Nephron progenitor cell (in vitro differentiated cells): ENCODE measurements at places on chromosomes 1 and 21.

DNA sequence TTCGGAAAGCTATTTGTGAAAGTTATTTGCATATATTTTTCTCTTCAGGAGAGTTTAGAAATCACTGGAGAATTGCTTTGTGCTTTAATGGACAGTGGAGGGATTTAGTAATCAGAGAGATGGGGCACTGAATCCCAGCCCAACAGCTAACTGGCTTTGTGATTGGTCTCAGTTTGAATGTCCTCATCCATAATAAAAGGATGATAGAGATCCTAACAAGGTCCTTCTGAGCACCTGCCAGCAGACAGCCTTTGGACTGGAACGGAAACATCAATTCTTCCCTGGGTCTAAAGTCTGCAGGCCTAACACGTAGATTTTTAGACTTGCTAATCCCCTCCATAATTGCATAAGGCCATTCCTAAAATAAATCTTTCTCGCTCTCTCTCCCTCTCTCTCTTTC lies 112.0 kb upstream of the ADAMTS5 start:
- DNase-seq, result no peak

- DNase-seq, result no peak
Measured at GRCh38 chr1:243731301-243731891, 118.6 kb downstream of the AKT3 start.

- peak; percentile 96 for DNase-seq
Measured at GRCh38 chr1:109640285-109640865, 15.5 kb upstream of the GSTM4 start.

- no peak for DNase-seq
Measured at GRCh38 chr1:188295157-188295556, 1466.4 kb downstream of the PLA2G4A start.

DNA sequence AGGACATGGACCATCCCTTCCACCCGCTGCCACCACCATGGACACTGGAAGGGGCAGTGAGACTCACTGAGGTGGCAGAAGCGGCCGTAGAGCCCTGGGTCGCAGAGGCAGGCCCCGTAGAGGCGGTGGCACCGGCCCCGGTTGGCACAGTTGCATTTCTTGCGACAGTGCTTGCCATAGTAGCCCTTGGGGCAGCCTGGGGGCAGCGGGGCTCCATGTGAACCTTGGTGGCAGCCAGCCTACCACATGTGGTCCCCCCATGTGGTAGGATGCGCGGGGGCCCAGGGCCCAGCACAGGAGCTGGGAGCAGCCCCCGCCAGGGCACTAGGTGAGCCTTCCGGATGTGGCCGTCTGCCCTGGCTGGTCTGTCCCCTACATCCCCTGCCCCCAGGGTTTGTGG lies 51.6 kb downstream of the ARHGEF16 start:
- no peak for DNase-seq

DNA sequence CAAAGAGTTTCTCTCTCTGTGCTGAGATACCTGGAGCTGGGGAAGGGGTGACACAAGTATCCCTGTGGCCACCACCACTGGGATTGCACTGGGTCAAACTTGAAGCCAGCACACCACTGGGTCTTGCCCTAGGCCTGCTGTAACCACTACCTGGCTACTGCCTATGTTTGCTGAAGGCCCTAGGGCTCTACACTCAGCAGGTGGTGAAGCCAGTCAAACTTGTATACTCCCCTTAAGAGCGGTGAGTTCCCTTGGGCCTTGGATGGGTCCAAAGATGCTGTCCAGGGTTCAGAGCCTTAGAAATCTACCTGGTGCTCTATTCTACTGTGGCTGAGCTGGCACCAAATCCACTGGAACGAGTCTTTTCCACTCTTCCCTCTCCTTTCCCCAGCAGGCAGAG lies 47.0 kb upstream of the WDR26 start:
- DNase-seq, result no peak

GRCh38 chr1:28578696-28579218 lies 13.3 kb upstream of the RAB42 start:
- DNase-seq, result no peak

DNA sequence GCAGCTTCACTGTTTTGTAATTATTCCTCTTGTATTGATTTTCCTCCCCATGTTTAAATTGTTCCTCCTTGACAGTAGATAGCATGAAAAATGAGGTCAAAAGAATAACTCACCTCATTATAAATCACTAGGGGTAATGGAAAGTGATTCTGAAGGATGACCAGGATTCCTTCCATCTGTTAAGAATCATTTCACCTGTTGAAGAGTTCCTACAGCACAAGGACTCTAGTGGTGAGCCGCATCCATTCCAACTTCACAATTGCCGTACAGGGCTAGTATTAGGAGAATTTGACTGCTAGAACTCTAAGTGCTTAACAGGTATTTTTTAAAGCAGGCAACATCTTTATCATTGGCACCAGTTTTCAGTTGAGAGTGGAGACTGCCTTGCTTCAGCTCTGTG lies 13.7 kb downstream of the PPP1R12B start:
- DNase-seq, result no peak

GRCh38 chr1:229263254-229263653 lies 7.7 kb upstream of the RAB4A start:
- no peak for DNase-seq

- DNase-seq, result no peak
Measured at GRCh38 chr21:41583274-41583790, 75.4 kb upstream of the TMPRSS2 start.

- no peak for DNase-seq
Measured at GRCh38 chr1:168783458-168784210, 54.6 kb upstream of the DPT start.

DNA sequence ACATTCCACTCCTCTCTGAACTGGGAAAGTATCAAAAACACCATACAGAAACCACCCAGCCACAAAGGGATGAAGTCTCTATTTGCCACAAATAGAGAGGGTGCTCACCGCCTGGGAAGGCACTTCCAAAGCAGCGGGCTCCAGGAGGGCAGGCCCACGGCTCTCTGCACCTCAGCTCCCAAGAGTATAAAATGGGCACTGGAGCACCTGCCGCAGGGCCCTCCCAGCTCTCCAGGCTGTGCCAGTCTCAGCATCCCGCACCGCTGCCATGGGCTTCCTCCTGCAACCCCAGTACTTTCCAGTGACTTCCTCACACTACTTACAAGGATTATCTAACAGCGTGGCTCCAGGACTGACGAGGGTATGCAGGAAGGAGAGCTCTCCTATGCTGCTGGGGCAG lies 14.4 kb downstream of the C2CD2 start:
- DNase-seq, result no peak

DNA sequence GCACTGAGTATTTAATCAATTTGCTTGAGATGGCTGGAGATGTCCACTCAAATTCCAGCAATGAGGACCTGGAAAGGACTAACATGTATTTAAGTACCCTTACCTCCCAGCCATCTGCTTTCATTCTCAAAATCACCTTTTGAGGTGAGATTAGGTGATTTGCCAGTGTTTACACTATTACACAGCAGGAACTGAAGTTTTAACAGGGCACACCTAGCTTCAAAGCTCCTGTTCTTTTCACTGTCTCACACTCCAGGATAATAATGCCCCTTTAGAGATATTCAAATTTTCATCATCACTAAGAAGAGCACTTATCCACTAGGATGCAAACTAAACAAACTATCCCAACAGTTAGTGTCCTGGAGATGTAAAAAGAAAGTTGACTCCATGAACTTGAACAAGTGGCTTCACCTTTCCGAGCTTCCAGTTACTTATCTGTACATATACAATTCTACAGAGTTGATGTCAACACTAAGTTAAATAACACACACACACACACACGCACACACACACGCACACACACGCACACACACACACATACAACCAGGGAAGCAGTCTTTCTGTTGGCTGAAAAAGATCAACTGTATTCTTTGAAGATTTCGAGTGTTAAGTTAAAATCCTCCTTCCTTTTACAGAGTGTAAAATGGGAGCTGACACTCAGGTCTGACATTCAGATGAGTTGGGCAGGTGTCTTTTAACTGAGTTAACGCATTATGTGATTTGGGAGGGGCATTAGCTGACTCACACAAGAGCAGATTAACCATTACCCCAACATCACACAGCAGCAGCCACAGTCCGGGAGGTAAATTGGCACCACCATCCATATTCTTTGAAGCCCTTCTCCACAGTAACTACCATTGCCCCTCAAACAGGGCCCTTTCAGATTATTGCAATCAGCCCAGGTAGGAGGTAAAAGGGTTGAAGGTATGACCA lies 15.5 kb upstream of the JAK1 start:
- DNase-seq, result no peak

GRCh38 chr1:245621589-245621988 lies 466.8 kb downstream of the KIF26B start:
- no peak for DNase-seq

DNA sequence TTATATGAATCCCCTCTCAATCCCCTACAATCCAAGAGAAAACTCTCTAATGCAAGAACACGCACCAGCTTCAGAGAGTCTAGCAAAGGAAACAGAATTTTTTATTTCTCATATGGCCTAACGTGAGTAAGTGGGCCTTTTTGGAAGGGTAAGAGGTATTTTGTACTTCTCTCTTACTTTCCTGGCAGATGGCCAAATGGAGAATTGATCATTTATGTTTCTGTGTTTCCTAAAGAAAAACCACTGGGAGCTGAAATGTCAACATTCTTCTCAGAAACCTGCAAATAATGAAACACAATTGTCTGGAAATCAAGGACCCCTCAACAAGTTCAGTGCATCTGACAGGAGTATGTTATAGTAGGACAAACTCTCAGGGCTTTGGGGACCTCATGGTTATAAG lies 176.4 kb upstream of the C8B start:
- DNase-seq, result no peak

- DNase-seq, result no peak
Measured at GRCh38 chr1:48194801-48195200, 27.7 kb upstream of the SLC5A9 start.

DNA sequence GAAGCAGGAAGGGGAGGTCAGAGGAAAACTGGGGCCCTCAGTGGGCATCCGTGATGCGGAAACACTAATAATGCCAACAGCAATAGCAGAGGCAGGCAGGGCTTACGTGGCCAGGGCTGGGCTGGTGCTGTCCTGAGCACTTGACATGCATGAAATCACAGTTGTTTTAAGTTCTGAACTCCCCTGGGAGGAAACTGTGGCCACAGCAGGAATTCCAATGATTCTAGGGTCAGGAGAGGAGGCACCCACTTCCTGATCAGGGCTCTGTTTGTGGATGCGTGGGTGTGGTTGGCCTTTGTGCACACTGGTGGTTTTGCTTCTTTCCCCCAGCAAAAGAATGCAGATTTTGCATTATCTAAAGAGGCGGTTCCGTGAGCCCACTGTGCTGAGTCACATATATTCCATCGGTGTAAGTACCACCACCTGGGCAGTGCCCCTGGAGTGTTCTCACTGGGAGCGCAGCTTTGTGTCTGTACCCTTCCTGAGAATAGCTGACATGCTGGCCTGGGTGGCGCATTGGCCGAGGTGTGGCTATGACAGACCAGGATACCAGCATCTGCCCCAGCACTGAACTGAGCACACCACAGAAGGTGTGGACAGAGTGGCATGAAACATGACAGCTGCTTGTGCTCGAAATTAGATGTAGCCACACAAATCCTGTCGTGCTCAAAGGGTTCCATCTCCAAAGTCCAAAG lies 71.0 kb downstream of the PDE9A start:
- DNase-seq, result no peak

DNA sequence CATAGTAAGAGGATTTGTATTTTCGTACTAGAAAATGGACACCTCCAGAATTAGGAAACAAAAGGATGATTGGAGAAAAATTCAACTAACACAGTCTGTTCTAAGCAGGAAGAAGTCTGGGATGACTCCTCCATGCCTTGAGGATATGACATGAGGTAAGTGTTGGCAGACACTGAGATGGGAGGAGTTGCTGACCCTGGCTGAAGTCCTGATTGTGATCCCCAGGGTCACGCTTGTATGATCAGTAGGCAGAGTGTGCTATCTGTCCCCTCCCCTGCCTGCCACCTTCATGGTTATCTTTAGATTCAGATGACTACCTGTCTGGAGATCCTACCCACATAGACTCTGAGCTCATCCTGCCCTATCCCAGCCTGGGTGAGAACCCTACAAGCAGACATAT lies 249.1 kb downstream of the C1orf94 start:
- no peak for DNase-seq

DNA sequence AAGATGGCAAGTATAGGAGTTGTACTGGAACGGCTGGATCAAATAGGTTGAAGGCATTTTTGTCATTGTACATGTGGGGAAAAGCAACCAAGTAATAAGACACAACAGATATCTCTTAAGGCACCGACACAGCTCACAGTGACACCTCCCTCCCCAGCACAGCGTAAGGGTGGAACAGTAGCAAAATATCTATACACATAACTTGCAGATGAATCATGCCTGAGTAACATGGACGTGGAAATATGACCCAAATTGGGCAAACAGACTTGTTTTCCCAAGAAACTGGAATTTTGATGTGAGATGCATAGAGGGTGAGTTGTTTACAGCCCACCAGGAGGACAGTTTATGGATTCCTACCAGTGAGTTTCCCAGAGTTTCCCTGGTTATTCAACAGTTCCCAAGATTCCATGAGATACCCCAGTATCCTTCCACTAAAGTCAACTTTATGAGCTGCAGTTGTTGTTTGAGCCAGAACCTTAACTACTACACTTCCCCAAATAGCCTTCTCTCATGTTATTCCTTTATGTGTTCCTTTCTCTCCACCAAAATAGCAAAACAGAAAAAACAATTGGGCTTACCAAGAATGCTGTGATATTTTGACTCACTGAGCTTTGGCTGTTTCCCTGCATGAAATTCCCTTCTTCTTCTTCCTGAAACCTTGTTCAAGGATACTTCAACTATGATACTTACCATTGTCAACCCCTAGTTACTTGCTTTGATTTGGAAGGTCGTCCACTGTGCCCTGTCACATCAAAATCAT lies 7.1 kb upstream of the DR1 start:
- no peak for DNase-seq

DNA sequence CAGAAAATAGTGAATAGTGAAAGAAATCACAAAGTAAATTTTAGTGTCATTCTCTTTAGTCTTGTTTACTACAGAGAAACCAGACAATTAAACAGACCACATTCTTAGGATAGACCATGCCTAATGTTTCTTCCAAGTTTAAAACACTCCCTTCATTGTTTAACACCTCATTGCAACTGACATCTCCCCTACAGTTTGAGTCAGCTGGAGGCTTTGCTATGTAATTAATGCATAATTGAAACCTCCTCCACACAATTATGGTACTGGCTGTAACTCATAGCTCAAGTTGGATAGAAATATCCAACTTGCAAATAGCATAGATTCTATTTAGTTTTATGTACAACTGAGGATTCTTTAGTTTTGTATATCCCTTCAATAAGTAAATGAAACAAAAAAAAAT lies 35.2 kb upstream of the B3GALT2 start:
- DNase-seq, result no peak
